ENCODE measurements at places on chromosomes 2 and 18. TPM values are rescaled to one million over a fixed set of nuclear protein-coding genes. Genes with fewer than 3 reads are reported as not detected.

The TMX3 gene
- polyA plus RNA-seq, result 22.8 TPM

The AQP12B gene
- polyA plus RNA-seq, result not detected

The NEB gene
- polyA plus RNA-seq, result not detected

The TRAK2 gene
- 13.1 TPM for polyA plus RNA-seq

The HOXD8 gene
- polyA plus RNA-seq, result not detected

The EPAS1 gene
- polyA plus RNA-seq, result 103 TPM

The NEU4 gene
- polyA plus RNA-seq, result not detected

The NLRC4 gene
- not detected for polyA plus RNA-seq

The SERPINB2 gene
- polyA plus RNA-seq, result 32.1 TPM

The CXCR1 gene
- not detected for polyA plus RNA-seq

The C2orf72 gene
- 0.24 TPM for polyA plus RNA-seq

DNA sequence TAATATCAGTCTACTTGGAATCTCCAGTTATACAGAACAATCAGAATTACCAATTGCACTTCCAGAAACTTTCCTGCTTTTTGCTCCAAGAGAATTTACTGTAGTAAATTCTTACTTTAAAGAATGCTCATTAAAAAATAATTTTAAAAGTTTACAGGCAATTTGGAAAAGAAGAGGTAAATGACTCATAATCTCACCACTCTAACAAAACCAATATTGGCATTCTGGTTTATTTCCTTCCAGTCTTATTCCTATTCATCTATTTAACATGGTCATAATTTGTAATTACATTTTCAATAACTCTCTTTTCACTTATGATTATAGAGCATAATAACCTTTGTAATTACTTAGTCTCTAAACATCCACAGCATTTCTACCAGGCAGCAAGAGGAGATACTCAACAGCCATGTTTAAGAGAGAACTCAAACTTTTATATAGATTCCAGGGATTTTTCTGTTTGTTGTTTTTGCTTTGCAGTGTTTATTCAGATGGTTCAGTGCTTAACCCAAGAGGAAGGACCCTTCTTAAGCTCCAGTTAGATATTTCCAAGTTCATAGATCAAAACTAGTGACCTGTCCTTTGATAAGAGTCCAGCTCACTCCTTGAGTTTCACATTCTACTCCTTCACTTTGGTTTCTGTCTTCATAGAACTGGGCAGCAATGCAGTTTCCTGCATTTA is 464.7 kb downstream of the TXNL1 start:
- DNase-seq, result peak; percentile 40

GRCh38 chr2:207223051-207223450 is 57.3 kb upstream of the KLF7 start:
- DNase-seq, result peak; percentile 87

DNA sequence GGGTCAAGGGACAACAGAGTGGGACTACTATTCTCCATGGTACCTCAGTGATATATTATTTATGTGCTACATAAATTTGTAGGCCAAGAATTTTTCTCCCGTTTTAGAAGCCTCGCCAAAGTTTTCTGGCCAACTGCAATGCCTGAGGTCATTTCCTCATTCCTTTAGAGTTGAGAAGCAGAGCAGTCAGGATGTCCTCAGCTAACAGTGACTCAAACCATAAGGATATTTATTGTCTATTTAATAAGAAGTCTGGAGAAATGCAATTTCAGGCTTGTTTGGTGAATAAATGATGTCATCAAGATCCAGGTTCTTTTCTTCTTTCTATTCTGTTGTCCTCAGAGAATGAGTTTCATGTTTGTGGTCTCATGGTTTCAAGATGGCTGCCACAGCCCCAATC is 91.0 kb downstream of the ADCYAP1 start:
- peak; percentile 7 for DNase-seq

- DNase-seq, result no peak
Measured at GRCh38 chr18:61432590-61432989, 99.4 kb downstream of the CDH20 start.

GRCh38 chr18:43414006-43414405 is 136.7 kb upstream of the SYT4 start:
- DNase-seq, result no peak

- no peak for DNase-seq
Measured at GRCh38 chr2:156602552-156602933, 166.4 kb downstream of the GPD2 start.

GRCh38 chr2:230980468-230980867 is 15.5 kb upstream of the SPATA3 start:
- no peak for DNase-seq

DNA sequence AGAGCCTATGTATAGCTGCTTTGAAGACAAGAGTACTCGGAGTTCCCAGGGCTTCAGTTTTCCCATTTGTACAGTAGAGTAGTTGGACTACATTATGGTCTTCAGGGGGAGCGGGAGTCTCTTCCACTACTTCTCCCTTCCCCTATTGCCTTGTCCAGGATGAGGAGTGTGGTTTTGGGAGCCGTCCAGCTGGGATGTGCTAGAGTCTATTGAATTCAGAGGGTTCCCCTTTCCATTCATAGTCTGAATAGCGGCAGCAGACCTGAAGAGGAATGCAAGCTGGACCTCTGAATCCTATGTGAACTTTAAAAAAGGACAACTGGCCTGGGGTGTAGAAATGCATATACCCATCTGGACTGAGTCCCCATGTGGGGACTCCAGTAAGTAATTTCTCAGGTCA is 43.5 kb upstream of the EPG5 start:
- DNase-seq, result no peak

DNA sequence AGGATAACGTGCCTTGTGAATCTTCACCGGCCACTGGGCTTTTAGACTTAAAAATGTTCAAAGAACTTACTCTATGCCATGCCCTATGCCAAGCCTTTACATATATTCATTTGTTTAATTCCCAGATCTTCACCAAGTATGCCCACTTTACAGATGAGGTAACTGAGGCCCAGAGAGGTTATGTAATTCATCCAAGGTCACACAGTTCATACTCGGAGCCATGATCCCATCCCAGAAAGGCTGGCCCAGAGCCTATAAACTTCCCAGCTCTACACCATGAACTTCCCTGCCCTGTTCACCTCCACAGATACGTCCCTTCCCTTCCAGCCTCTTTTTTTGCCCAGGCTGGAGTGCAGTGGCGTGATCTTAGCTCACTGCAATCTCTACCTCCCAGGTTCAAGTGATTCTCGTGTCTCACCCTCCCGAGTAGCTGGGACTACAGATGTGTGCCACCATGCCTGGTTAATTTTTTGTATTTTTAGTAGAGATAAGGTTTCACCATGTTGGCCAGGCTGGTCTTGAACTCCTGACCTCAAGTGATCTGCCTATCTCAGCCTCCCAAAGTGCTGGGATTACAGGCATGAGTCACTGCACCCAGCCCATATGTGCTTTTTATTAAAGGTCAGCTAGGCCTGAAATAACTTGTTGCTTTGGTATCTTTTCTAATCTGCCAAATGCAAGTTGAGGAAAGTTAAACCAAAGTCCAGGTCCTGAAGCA is 44.1 kb downstream of the MTHFD2 start:
- DNase-seq, result no peak

DNA sequence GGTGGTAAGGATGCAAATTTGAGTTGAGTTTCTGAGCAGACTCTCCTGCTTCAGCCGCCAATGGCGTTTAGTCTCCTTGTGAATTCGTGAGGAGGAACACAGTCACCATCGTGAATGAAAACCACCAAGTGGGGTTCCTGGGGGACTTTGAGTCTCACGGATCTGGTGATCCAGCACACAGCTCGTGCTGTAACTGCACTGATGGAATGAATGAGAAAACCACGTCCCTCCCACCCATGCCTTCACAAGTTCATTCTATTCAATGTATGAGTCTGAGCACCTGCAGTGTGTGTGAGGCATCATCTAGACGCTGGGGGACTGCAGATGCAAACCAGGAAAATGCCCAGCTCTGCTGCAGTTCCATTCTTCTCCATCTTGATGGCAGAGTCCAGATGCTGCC is 127.9 kb downstream of the PIEZO2 start:
- no peak for DNase-seq

DNA sequence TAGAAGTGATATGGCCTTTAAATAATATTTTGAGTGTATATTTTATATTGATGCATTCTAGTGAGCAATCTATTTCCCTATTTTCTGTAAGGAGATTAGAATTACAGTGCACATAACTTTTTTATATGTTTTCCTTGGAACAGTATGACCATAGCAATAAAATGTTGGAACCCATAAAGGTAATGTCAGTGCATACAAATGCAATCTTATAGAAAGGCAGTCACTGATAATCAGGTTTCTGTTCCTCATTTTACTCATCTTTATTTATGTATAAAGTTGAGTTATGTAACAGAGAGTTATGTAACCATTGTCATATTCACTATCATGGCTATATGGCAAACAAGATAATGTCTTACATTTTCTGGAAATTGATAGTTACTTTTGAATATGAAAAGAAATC is 179.9 kb upstream of the NETO1 start:
- DNase-seq, result no peak

DNA sequence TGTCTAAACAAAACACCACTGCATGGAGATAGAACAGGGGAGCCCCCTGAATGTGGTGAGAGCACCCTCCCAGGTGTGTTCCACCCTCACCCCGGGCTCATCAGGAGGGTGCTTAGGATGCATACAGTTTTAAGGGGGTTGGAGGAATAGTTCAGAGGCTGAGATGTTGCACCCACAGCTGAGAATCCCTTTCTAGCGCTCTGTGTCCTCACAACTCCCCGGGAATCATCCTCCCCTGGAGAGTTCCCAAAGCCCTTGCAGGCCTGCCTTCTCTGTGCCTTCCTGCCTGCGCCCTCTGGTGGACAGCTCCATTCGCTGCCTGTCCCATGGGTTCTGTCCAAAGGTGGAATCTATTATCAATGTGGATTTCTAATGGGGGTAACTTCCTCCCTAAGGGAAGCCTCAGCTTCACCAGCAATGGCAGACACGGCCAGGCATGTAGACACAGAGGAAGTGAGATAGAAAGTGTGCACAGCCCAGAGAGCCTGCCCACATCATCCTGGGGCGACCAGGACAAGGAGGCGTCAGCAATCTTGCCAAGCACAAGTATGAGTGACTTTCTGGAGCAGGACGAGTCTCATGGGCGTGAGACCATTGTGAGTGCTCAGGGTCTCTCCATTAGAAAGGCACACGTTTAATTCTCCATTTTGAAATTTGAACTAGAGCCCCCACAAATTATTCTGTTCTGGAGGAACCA is 1.2 kb upstream of the UGT1A5 start:
- DNase-seq, result peak; percentile 73

- DNase-seq, result peak; percentile 95
Measured at GRCh38 chr18:2981212-2981728, 31.7 kb downstream of the LPIN2 start.

GRCh38 chr2:100260712-100261620 is 61.3 kb downstream of the LONRF2 start:
- peak; percentile 85 for DNase-seq

GRCh38 chr2:222468346-222468745 is 44.0 kb downstream of the SGPP2 start:
- no peak for DNase-seq

All from IMR-90 (cell line).